ENCODE measurements at places on chromosomes 5 and 9. TPM values are rescaled to one million over a fixed set of nuclear protein-coding genes. Genes with fewer than 3 reads are reported as not detected.

DNA sequence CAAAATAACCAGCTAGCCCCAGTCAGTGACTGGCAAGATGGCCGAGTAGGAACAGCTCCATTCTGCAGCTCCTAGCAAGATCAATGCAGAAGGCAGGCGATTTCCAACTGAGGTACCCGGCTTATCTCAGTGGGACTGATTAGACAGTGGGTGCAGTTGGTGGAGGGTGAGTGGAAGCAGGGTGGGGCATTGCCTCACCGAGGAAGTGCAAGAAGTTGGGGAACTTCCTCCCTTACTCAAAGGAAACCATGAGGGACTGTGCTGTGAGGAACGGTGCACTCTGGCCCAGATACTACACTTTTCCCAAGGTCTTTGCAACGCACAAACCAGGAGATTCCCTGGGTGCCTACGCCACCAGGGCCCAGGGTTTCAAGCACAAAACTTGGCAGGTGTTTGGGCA is 9.6 kb upstream of the BTNL8 start:
- no peak for DNase-seq

DNA sequence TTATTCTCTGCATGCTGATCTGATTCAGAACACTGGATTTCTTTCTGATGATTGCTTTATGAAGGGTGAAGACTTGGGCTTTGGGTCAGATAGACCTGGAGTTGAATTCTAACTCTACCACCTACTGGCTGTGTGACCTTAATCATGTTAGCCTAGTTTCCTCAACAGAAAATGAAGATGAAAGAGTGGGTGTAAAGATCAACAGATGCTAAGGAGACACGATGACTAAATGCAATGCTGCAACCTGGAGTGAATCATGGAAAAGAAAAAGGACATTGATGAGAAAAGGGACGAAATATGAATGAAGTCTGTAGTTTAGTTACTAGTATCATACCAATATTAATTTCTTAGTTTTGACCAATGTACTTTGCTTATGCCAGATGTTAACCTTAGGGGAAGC is 27.8 kb upstream of the DENND1A start:
- DNase-seq = no peak

DNA sequence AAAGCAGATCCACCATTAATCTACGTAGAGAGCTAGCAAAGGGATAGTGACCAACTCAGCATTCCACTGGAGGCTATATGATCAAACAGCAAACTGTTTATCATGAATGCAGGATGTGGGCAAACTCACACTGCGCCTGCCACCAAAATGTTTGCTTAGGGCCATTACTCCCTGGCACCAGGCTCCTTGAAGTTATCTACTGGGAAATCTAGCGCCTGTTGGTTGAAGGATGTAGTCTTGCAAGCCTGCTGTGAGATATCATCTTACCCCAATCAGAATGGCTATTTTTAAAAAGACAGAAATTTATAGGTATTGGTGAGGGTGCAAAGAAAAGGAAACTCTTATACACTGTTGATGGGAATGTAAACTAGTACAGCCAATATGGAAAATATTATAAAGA is 332.5 kb upstream of the RPS23 start:
- DNase-seq = no peak

DNA sequence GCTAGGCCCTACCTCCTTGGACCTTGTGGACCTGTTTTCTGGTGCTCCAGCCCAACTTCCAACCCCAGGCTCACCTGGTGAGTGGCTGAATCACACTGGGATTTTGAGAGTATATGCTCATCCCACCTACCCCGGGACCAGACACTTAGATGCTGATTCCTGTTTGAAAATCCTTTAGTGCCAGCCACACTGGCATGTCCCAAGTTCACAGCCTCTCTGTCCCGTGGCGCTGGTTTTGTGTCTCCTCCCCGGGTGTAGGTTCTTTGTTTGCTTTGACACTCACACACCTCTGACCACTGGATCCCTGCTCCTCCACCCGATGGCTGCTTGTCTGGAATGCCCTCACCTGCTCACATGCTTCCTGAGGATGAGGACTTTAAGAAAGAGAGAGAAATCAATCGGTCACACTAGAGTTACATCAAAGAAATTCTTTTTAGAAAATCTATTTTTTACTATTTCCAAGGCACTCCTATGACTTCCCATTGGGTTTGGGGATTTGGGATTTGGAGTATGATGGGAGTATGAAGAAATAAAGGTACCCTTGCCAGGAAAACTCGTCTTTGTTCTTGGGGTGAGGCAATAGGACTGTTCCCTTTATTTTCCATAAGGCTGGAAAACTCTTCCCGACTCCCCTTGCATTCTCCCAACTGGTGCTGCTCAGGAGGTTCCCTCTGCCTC is 7.3 kb upstream of the SLC25A48 start:
- DNase-seq = no peak

DNA sequence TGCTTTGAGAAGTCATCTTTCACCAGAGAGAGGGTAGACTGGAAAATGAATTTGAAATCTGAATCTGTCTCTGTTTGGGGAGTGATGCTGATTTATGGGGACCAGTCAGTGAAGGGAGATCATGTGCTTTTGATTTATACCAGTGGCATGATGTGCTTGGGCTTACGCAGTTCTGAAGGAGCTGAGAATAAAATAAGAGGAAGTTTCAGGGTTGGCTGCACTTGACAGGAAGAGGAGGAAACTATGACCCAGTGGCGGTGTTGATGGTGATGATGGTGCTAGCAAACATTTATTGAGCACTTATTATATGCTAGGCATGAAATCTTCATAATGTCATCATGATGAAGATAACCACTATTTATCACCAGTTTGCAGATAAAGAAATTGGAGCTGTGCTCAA is 136.4 kb upstream of the GLRA1 start:
- DNase-seq = no peak

- DNase-seq = no peak
These were observed 197.0 kb upstream of the SEMA6A start for GRCh38 chr5:116771466-116772151.

GRCh38 chr5:19713740-19714139 is 274.3 kb downstream of the CDH18 start:
- no peak for DNase-seq

DNA sequence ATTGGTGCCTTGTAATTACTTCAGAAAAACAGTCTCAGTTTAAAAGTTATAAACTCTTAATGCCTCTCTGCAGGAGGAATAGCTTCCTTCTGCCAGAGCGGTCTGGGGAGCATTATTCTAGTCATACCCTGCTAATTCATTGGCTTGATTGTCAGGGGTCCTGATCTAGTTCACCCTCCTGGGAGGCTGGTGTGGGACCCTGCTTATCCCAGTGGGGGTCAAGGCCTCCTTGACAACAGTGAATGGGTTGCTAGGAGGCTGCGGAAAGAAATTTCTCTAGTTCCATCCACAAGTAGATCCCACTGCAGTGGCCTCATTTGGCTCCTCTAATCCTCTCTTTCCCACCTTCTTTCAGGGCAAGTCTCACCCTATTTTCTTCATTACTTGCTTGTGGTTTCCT is 105.7 kb downstream of the TMC1 start:
- no peak for DNase-seq

PCDHB16 gene
- 3.6 TPM for total RNA-seq

SOHLH1 gene
- total RNA-seq = not detected

DNA sequence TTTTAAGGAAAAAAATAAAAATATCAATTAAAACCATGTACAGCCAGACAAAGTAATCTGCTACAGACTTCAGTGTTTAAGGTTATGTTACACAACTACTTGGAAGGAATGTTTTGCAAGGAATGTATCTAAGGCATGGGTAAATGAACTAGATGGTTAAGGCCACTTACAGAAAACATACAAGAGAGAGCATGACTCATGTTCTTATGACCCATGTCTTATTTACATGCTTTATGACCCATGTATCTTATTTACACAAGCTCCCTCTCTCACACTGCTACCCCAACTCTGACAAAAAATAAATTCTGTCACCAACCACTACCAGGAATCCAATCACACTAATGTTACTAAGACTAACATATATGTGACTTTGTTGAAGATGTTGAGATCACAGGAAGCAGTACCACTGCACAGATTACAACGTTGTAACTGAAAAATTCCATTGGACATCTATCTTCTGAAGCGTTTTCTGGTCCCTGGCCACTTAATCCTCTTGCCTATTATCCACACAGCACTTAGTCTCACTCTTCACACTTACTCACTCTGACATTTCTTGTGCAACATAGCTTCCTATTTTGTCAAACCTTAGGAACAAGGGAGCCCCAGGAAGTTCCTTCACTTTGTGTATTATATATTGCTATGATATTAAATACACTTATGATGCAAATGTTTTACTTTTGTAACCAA is 1630.1 kb upstream of the C9orf72 start:
- DNase-seq = no peak

CENPP gene
- 11.8 TPM for total RNA-seq

FOXI1 gene
- not detected for total RNA-seq

EIF4EBP3 gene
- total RNA-seq = 13.3 TPM

GRCh38 chr5:89302102-89302891 is 419.3 kb upstream of the MEF2C start:
- DNase-seq = no peak

GPX3 gene
- 99.0 TPM for total RNA-seq

GRCh38 chr5:1498623-1499416 is 24.9 kb downstream of the LPCAT1 start:
- DNase-seq = no peak

DNA sequence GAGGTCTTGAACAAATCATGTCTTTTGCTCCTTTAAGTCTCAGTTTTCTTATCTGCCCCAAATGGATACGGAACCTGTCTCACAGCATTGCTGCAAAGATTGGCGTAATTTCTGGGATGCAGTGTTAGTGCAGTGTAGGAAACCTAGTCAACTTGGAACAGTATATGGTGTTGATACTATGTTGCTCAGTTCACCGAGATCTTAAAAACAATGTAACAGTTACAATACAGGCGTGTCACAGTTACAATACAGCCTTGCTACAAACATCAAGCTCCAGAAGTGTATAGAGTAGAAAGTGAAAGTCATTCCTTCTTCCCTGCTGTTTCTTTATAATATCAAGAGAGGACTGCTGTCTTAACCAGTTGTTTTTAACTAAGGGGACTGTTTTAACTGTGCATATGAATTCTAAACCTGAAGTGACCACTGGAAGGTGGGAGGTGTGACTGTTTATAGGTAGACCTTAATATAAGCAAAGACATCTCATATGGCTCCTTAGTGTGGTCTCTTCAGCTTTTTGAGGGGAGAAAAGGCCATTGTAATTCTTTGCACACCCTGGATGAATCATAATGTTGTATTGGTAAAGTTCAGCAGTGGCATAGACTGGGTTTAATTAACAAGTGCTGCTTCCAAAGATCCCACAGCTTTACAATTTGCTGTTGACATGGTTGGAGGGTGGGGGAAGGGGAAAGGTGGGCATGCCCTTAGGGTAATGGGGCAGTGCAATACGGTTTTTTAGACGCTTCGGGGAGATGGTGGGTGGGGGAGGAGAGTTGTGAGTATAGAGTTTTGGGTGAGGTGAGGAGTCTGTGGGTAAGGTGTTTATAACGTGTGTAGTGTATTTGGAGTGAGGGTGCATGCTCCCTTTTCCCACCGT is 12.9 kb downstream of the PRRC2B start:
- DNase-seq = no peak

DNA sequence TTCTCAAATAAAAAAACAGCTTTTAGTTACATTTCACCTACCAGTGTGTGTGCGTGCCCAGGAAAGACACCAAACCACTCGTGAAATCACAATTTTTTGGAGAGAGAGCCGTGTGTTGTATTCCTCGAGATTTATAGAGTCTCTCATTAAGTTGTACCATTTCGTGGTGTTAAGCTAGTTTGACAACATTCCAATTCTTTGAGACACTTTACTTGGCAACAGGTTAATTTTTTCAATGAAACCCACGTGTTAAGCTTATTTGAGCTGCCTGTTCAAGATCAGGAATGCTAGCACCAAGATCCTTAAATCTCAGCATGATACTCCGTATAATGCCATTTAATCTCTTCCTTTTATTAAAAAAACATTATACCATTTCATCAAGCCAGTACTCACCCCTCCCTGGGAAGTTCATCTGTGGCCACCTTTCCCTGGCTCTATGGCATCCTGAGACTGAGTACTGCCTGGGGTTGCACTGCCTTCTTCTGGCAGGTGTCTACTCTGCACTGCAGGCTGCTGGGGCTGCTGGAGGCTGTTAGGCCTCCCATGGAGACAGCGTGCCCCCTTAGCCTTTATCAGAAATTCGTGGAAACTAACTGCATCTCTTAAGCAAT is 143.7 kb downstream of the ARHGAP26 start:
- peak; percentile 84 for DNase-seq

DNA sequence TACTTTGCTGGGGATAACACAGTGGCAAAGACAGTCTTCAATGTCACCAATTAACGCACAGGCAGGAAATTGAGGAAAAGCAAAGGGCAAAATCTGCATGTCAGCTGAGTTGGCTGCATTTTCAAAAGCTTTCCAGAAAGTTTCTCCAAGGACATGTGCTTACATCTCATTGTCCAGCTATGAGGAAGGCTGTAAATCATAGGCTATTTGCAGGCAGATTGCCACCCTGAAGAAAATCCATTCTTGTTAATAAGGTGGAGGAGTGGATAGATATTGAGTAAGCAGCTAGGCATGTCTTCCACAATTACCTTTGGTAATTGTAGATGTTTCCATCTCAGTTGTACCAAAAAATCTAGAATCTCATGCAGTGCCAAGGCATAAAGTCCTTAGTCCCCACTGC is 278.0 kb upstream of the NUDT12 start:
- DNase-seq = no peak

- no peak for DNase-seq
These were observed 118.8 kb downstream of the MTX3 start for GRCh38 chr5:79872291-79872690.

GRCh38 chr5:150809363-150809762 is 30.8 kb downstream of the SMIM3 start:
- DNase-seq = no peak

EPB41L4A gene
- 44.5 TPM for total RNA-seq

- peak; percentile 78 for DNase-seq
These were observed 42.8 kb downstream of the WDR41 start for GRCh38 chr5:77449277-77449676.

GRCh38 chr5:156824800-156825199 is 25.3 kb upstream of the PPP1R2B start:
- peak; percentile 78 for DNase-seq

CD274 gene
- total RNA-seq = 13.2 TPM

GRCh38 chr5:151298063-151298855 is 5.3 kb downstream of the SLC36A3 start:
- peak; percentile 18 for DNase-seq

ADRA1B gene
- total RNA-seq = 6.1 TPM

DNA sequence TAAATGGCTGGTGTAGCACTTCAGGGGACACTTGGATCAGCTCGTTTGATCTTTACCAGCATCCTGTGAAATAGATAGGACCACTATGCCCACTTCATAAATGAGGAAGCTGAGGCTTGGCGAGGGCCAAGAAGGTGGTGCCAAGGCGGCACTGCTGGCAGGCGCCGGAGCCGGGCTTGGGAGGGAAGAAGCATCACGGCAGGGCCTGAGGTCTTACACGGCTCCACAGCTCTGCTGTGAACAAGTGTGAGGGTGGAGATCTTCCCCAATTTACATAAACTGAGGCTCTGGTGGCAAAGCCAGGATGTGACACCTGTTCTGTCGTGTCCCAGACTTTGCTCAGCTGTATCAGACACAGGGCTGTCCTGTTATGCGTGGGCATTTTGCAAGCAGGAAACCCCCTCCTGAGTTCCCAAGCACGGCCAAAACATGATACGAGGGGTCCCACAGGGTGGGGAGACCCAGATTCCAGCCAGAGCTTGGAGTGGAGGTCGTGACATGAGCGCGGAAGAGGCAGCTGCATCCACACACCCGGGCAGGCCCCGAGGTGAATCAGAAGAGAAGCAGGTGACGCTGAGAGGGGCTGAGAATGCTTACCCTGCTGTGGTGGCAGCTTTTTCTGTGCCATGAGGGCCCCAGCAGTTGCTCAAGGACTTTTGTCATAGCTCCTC is 117.5 kb upstream of the BOD1 start:
- no peak for DNase-seq
